ENCODE measurements at places on chromosomes 3 and 15.

GRCh38 chr15:78850941-78851755 lies 21.5 kb upstream of the MORF4L1 start:
- DNase-seq = no peak

GRCh38 chr15:65355173-65355987 lies 22.4 kb downstream of the IGDCC3 start:
- no peak for DNase-seq

GRCh38 chr15:42490671-42491538 lies at the start of gene ZNF106:
Gene ZNF106 (minus strand): TSS chr15:42491141. CDS start chr15:42472289, 18,852 bp downstream.
- DNase-seq = peak; percentile 71

DNA sequence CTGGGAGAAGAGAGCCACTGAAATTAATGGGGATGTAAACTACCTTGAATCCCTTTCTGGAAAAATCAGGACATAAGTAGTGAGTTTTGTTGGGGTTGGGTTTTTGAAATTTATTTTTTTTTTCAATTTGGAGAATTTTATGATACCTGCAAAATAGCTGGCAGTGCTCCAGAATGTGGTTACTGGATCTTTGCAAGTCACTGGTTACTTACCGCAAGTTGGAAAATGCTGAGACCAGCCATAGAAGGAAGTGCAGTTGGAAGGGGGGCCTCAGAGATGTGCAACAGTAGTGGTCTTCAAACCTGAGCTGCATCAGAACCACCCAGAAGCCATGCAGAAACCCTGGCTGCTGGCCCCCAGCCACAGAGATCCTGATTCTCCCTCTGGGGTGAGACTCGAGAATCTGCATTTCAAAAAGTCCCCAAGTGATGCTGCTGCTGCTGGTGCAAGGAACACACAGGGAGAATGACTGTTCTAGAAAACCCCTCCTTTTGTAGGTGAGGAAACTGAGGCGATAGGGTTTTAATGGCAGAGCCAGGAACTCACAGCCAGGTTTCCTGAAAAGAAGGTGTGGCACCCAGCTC lies 39.7 kb downstream of the SEMA5B start:
- no peak for DNase-seq

DNA sequence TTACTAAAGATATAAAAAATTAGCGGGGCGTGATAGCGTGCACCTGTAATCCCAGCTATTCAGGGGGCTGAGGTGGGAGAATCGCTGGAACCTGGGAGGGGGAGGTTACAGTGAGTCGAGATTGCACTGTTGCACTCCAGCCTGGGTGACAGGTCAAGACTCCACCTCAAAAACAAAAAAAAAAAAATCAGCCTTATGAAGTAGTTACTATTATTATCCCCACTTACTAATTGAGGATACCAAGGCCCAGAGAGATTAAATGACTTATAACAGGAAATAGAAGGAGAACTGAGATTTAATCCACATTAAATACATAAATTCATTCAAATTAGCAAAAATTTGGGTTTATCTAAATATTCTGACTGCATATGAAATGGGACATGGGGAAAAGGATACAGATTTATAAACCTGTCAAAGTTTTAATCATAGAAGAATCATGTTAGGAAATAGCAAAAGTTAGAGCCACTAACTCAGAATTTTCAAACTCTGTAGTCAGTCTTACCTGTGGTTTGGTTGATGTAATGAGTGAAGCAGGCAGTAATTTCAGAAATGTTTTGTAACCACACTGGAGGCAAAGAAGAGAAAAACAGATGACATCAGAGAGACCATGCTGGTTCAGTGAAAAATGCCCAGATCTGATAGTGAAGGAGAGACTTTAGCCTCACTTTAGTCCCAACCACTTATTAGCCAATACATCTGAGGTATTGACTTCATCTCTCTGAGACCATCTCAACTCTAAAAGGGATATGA lies 25.0 kb upstream of the ACAP2 start:
- DNase-seq = no peak

GRCh38 chr3:44984335-44984734 lies 8.3 kb downstream of the EXOSC7 start:
- no peak for DNase-seq

DNA sequence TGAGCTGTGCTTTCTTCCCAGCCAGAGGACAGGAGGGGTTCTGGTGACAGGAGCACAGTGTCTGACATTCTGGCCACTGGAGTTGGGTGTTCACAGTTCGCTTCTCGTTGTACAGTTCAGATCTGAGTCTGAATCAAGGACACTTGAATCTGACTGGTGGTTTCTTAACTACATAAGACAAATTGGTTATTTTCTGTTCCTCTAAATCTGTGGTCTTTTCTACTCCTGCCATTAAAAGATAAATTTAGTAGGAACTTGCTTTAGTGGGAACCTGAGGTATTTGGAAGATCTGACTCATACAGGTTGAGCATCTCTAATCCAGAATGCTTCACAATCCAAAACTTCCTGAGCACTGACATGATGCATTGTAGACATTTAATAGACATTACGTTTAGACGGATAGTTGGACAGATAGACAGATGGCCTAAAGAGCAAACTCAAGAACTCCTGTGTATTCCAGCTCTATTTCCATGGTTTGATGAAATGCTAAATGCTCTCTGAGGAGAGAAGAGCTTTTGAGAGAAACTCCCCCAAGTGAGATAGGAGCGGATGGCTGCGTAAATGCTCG lies 71.0 kb downstream of the CCK start:
- DNase-seq = no peak

- no peak for DNase-seq
These were observed 113.3 kb downstream of the TBC1D2B start for GRCh38 chr15:77964193-77964592.

GRCh38 chr3:158770741-158771350 lies 31.0 kb upstream of the MFSD1 start:
- no peak for DNase-seq
